Naive B cell (primary cell): ENCODE measurements at places on chromosomes 2 and 18.

DNA sequence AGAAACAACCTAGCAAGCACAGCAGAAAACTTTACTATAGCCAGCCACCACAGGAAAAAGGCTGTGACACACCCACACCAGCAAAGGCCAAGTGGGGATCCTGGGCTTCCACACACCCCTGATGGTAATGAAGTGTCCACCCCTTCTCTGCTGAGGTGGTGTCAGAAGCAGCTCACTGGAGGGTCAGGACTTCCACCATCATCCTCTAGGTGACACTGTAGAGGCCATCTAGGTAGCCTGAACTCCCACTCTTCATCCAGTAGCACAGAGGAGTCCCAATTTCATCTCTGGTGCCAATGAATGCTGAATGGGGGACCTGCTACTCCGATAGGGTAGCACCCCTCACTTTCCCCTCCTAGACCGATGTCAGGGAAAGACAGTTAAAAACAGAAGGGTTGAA lies 1544.4 kb downstream of the LRP1B start:
- no peak for DNase-seq

DNA sequence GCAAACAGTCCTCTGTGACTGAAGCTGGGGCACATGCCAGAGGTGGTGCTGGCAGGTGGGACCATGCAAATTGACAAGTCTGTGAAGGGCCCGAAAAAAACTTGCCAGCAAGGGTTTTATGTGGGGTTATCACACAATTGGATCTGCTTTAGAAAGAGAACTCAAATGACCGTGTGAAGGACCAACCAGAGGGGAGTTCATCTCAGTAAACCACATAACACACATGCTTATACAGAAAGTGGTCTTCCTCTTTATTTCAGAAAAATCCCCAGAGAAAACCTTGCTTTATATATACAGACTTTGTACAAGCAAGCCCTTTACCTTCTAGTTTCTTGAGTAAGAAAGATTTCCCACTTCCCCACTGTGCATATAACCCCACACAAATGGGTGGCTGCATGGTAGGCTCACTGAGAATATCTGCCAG lies 46.7 kb downstream of the KIDINS220 start:
- DNase-seq: no peak

DNA sequence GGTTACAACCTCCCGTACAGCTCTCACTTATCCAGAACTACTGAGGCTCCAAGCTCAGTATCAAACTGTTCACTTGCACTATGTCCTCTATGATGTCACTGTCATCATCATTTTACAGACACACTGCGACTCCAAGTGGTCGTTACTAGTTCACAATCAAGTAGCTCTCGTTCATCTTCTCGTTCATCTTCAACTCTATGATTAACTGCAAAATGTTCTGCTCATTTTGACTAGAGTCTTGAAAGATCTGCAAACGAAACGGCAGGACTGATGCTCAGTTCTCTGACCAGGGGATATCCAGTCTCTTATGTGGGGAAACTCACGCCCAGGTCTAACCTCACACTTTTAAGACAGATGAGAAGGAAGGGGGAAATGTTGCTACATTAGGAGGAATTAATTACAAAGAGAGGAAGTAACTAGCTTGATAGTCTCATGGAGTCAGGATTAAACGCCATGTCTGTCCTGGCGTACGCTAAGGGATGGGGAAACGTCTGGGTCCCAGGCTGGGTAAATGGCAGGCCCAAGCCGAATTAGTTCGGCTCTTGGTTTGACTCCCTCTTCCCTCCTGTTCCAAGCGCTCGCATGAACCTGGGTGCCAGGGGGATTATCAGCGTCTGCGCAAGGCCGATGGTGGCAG lies 794 bp upstream of the CHCHD5 start:
- DNase-seq: no peak

DNA sequence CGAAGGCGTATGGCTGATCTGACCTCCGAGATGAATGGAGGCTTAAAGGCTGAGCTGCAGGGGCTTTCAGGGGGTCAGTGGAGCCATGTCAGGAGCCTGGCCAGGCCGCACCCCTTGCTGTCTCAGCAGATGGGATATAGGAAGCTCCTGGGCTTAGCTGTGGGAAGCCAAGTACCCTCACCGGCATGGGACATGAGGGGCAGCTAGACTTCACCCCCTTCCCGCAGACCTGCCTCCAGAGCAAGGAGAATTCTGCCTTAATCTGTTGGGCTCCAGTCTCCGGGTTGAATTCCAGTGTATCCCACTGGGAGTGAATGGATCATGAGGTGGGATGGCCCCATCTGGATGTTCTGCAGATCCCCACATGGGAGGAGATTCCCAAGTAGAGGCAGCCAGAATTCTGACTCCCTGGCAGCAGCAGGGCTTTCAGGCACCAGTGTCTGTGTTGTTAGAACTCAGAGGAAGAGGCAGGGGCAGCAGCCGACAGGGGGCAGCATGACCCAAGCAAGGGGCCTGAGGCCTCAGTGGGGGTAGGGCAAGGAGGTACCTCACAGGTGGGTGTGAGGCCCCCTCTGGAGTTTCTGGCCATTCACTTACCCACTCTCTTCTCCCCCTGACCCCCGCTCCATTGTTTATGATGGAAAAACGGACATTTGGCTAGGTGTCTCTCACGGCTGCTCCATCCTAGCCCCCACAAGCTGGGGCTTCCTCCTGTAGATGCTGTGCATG lies 19.1 kb downstream of the CAPG start:
- peak; percentile 74 for DNase-seq

- DNase-seq: no peak
Observed at GRCh38 chr2:43848214-43848613, 9.4 kb downstream of the ABCG8 start.

GRCh38 chr2:207285473-207285815 lies 119.7 kb upstream of the KLF7 start:
- DNase-seq: no peak

GRCh38 chr2:211498551-211499205 lies 942.3 kb downstream of the CPS1 start:
- no peak for DNase-seq

DNA sequence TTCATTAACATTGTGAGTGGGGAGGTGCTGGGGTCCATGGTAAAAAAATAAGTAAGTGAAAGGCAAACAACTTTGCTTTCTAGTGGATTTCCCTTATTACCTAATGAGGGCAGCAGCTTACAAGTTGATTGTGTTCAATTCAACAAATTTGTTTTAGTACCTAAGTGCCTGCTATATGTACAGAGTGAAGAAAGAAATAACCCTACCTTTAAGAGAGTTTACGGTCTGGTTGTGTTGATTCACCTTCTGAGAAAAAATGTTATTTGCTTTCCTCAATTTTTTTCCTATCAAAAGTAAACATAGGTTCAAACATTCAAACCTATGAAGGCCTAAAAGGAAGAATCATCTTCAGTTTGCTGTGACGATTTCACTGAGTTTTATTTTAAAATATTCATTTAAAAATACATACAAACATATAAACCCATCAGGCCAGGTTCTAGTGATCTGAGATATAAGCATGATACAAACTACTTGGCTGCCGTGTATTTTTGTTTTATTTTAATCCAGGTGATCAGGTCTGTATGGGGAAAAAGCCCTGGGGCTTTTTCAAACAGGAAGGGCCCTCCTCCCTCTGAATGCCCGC lies 1.5 kb upstream of the SPTBN1 start:
- DNase-seq: no peak

GRCh38 chr2:168798888-168799410 lies 3.5 kb upstream of the NOSTRIN start:
- DNase-seq: no peak

GRCh38 chr2:37367984-37368383 lies 23.6 kb downstream of the QPCT start:
- no peak for DNase-seq

DNA sequence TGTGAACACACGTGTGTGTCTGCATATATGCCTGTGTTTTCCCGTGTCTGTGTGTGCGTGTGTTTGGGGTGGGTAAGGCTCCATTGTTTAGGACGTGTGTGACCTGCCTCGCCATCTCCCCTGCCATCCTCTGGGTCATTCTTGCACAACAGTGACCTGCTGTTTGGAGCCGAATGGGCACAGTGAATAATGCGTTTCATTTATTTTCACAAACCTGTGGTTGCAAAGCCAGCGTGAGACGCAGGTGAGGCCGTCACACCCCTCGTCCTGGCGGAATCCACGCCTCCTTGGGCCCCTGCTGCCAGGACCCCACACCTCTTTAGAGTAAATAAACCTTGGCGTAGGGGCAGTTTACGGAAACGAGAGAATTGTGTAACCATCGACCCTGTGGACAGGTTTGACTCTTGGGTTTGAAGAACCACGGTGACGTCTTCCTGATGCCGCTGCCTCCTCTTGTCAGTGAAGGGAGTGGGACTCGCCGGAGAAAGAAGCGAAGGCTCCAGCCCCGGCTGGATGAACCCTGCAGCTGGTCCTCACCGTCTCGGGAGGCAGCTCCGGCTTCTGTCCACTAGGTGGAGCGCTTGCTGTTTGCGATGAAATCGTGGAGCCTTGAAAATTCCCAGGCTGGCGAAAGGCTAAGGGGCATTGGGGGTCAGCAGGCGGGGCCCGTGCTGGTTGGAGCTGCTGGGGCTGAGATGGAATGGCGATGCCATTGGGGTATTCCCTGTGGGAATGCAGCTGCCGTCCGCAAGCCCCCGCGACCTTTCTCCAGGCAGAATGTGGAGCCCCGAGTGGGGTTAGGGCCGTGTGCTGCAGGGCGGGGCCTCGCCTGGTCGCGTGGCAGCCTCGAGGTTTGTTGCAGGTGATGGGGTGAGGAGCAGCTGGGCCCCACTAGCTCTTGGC lies 81.1 kb downstream of the RTP5 start:
- peak; percentile 56 for DNase-seq

DNA sequence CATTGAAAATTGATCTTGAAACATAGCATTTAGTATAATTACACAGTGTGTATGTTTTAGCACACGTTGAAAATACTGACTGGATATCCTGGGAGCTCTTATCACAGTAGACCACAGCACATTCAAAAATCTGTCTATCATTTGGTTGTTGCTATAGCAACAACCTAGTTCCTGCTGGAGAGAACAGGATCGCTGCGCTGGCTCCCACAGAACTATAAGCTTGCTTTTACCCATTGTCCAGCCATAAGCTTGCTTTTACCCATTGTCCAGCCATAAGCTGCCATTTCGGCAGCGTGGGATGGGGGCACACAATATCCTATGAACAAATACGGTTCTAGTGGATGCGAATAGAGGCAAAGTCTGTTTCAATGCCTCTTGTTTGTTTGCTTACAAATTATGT lies 70.4 kb upstream of the ST6GAL2 start:
- DNase-seq: no peak

- no peak for DNase-seq
Observed at GRCh38 chr2:239251971-239252370, 148.8 kb downstream of the HDAC4 start.

- DNase-seq: no peak
Observed at GRCh38 chr18:42038936-42039335, 83.9 kb downstream of the PIK3C3 start.

- DNase-seq: no peak
Observed at GRCh38 chr18:41594582-41594981, 360.5 kb upstream of the PIK3C3 start.

DNA sequence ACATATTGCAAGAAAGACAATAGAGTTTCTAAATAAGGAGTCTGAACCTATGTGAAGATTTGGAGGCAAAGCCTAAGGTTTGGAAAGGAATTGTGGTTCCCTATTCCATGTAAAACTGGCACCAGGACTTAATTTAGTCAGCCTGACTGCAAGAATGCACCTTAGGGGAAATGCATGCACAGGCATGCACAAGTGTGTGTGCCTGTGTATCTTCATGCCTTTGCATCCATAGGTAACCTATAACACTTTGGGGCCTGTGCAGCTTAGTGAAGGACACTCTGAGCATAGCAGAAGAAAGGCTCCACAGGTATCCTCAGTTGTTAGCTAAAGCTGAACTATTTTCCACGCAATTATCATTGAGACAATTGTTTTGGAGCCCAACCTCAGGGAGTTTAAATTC lies 73.4 kb downstream of the RPRM start:
- DNase-seq: no peak

DNA sequence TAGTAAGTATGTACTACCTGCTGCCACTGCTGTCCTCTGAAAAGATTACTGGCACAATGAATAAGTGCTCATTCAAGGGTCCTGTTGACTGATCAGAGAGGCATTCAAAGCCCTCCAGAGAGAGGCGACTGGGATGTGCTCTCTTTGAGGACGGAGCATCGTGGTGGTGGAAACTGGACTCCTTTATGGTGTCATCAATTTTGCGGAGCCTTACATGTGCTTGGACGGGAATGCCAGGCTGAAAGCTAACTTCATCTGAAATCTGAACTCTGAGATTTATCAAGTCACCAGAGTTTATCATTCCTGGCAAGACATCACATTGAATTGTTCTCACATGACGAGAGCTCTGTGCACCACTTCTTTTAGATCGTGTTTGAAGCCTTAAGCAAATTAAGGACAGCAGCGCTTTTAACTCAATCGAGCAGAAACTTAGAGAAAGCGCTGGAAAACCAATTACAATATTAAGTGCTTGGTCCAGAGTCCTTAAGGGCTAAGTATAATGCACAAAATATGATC lies 138.3 kb downstream of the NCK2 start:
- no peak for DNase-seq

DNA sequence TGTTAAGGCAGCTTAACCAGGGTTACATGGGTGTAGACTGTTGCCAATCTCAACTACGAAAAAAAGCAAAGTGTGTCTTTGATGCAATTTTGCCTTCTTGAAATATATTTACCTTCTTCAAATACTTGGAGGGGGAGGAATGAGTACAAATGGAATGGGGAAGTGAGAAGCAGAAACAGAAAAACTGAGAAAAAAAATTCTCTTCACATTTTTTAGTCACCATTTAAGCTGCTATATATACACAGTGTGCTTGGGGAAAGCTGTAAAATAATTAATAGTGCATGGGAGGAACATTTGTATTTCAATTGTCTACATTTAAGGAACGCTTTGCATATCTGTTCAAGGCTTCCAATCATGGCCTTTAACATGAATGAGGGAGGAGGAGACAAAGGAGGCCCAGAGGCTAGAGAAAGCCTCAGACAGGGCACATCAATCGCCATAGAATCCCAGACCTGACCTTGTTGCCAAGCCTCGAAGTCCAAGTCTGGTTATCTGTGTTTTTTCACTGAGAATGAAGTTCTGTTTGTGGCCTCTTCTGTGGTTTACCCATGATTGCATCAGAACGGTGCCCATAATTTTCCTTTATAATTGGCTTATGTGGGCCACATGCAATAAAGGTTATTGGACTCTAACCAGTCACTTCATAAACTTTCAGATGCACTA lies 158.6 kb downstream of the PIK3C3 start:
- no peak for DNase-seq

- no peak for DNase-seq
Observed at GRCh38 chr18:66749030-66749429, 145.1 kb upstream of the CDH19 start.
